Chondrocyte (in vitro differentiated cells): ENCODE measurements at places on chromosomes 12 and 14. TPM values are rescaled to one million over a fixed set of nuclear protein-coding genes. Genes with fewer than 3 reads are reported as not detected.

DNA sequence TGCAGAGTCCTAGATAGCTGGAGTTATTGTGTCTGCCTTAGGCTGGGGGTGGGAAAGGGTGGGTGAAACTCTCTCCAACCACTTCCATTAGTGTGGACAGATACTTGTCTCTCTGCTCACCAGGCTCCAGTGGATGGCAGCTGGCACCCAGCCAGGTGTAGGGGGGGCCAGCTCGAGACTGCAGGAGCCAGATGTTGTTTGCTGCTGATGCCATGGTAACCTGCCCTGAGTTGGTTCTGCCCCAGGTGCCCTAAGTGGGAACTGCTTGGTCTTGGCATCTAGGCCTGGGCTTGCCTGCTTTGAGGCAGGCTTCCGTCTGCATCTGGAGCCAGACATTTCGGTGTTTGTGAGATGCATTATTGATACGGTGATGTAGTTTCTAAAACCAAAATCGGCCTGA is 82.2 kb downstream of the ADCK1 start:
- DNase-seq = peak; percentile 67

The LAG3 gene
- total RNA-seq = 0.56 to 1.7 TPM (median 1.0 TPM) in 3 replicates

The OVCH1 gene
- total RNA-seq = 0.20 to 0.89 TPM (median 0.72 TPM) in 3 replicates

The TDG gene
- total RNA-seq = 39.3 to 49.5 TPM (median 44.0 TPM) in 3 replicates

GRCh38 chr12:125093681-125094330 is 28.6 kb downstream of the AACS start:
- DNase-seq = no peak

- no peak for DNase-seq
These were observed 10.7 kb downstream of the SLC25A29 start for GRCh38 chr14:100295376-100296105.

DNA sequence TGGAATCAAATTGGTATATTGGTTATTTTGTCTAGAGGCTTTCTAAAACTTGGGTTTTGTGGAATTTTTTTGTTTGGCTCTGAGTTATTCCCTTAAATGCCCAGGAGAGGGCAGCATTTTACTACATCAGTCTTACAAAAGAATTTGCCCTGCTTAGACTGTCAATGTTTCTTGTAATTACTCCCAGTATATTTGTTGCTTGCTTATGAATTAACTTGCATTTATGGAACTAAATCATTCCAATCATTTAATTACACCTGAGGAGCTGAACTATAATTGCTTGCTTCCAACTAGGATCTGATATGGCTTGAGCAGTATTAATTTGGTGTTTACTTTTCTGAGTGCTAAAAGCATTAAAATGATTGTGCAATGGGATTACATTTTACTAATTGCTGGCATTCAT is 48.7 kb downstream of the MIPOL1 start:
- no peak for DNase-seq

The CIPC gene
- total RNA-seq = 9.7 to 11.0 TPM (median 10.0 TPM) in 3 replicates

DNA sequence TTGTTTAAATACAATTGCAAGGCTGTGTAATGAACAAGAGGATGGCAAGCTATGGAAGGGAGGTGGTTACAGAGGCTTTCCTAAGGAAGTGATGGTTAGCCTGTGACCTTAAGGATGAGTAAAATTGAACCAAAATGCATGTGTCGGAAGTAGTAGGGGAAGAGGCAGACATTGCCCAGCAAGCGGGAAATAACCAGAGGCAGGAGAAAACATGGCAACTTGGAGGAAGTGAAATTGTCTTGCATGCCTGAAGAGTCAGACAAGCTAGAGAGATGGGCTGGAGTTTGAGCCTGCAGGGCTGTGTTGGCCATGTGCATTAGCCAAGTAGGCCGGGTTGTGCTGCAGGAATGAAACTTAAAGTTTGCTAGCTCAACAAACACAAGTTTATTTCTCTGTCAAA is 96.2 kb downstream of the BTG1 start:
- DNase-seq = no peak

- no peak for DNase-seq
These were observed 98.9 kb downstream of the EGLN3 start for GRCh38 chr14:33851931-33852330.

The OASL gene
- total RNA-seq = not detected in 3 replicates
